Adrenal gland (tissue), 19 donors: ENCODE measurements at places on chromosomes 5 and 9.
A peak's percentile ranks its signal among the peaks of the same experiment; 100 is the strongest.

DNA sequence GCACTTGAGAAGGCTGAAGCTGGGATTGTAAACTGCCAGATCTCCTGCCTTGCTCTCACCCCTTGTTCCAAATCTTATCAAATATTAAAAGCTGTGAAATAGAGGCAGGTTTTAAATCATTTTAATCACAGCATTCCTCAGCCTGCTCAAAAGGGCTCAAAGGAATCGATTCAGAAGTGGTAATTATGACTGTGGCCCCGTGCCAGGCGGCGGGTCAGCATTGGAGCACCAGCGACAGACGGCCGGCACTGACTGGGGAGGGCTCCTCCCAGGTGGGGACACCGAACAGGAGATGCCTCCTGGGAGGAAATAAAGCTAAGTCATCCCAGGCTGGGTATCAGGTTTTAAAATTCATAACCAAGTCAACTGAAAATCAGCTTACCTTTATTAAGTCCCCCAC, 66.7 kb downstream of the KCNIP1 start:
- DNase-seq: no peak

GRCh38 chr5:134551901-134552300, 26.4 kb downstream of the JADE2 start:
- no peak for DNase-seq

GRCh38 chr9:134925011-134925511, 7.3 kb upstream of the FCN1 start:
- DNase-seq: peak; percentile 4

- no peak for DNase-seq
Observed at GRCh38 chr5:45410304-45410995, 285.7 kb downstream of the HCN1 start.

DNA sequence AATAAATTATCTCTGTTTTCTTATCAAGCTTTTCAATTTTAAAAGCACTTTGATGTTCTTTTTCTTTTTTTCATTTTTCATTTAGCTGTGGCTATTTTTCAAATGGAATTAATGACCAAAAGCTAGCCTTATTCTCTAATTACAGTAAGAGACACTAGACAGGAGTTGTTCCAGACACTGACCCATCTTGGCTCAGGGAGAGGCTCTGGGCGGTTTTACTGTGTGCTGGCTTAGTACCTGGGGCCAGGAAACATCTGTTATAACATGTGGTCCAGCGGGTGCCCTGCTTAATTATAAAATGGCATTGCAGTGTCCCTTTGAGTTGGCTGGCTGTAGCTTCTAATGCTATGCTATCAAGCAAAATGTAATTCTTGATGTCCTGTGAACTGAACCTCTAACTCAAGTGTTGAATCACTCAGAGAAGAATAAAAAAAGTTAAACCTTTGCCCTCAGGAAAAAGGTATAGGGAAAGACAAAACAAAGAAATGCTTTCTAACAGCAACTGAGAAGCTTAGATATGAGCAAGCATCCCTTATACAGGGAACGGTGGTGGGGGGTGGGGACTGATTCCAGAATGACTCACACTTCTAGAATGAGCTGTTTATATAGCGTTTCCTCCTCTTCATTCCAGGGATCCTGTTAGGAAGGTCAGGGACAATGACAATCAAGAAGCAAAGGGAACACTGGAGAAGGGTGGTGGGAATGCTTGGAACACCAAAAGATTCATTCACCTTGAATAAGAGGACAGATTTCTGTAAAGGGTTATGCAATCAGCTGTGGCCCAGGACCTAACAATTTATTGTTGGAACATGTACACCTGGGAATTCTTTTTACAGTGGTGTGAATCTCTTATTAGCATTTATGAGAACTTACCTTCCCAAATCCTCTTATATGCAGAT, 58.7 kb upstream of the NFIB start:
- DNase-seq: peak; percentile 61

- DNase-seq: no peak
Observed at GRCh38 chr9:136019041-136019680, 58.0 kb upstream of the UBAC1 start.

DNA sequence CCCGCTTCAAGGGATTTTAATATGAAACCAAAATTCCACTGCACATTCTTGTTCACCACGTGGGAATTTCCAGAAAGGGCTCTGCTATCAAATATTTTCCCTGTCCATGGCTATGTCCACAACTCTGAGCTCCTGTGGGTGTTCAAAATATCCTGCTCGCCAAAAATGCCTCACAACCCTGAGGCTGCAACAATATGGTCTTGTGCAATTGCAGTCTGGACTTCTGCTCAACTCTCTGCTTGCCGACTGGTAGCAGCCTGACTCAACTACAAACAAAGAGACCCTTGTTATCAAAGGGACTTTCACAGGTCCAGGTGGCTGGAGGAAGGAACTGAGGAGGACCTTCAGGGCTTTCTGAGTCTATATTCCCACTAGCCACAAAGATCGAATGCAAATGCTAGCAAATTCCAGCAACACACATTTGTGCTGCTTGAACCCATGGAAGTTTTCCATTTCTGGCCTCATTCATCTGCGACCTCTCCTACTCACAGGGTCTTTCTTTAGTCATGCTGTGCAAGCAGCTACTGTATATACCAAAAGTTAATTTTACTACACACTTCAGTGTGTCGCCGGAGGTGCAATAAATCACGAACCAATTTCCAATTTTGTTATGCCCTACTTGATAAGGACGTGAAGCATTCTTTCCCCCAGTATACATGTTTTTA, 169.2 kb upstream of the SLC30A5 start:
- no peak for DNase-seq

- no peak for DNase-seq
Observed at GRCh38 chr5:106827061-106827460, 843.7 kb downstream of the EFNA5 start.

GRCh38 chr5:139394123-139394653, 716 bp downstream of the PROB1 start:
- peak; percentile 68 for DNase-seq

- no peak for DNase-seq
Observed at GRCh38 chr5:61340775-61341361, 8.8 kb downstream of the ZSWIM6 start.

DNA sequence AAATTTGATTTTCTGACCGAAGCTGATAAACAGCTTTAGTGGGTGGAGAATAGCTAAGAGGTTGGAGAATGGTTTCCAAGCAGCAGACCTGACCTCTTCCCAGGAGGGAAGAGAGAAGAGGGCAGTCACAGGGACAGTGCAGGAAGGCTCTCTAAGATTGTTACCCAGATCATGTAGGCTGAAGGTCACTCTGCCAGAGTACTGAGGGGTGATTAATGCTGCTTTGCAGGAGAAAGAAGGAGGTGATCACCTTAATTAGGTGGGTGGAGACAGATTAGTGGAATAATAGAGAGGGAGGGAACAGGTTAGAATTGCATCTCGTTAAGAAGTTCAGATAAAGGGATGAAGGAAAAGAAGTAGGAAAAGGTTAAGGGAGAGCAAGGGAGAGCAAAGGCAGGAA, 440.5 kb downstream of the BRINP1 start:
- DNase-seq: no peak

DNA sequence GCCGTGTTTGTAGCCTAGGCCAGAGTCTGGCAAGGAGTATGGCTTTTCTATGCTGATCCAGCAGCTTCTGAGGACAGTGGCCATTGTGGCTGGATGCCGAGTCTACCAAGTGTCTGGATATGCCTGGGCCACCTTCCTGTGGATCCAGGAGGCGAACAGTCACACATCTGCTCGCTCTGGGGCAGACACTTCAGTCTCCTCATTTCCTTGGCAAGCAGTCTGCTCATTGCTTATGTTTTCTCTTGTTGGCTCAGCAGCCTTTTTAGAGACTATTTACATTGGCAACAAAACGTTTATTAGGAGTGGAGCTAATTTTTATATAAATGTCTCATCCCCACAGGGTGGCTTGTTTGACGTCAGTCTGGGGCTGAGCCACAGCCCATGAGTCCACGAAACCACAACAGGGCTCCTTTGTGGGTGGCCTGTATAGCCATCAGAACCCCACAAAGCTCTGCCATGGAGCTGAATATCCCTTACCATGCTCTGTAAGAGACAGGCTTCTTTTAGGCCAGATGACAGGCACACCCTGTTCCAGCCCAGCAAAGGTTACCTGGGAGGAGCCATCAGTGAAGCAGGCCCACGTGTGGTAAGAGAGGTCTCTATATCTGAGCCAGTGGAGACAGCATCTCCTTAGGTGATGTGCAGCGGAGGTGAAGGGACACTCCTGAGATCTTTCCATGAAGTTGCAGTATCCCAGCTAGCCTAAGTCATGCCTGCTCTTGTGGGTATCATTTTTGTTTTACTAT, 221.7 kb downstream of the DIRAS2 start:
- no peak for DNase-seq

- no peak for DNase-seq
Observed at GRCh38 chr5:73997960-73998359, 372.0 kb downstream of the ARHGEF28 start.

DNA sequence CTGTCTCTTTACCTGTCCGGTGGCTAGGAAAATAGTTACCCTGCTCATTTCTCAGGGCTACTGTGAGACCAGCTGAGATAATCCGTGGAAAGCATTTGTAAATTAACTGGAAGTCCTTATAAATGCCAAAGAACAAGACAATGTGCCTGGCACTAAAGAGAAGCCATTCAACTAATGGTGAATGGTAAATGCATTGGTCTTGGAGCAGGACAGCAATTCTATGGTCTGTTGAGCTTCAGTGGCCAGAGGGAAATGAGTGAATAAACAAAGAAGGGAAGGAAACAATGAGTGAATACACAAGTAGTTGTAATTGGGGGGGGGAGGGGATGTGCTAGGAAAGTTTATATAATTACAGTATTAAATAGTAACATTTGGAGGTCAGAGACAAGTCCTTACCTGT, 353.6 kb downstream of the SEMA5A start:
- no peak for DNase-seq

- DNase-seq: no peak
Observed at GRCh38 chr5:155017610-155018009, 4.1 kb downstream of the KIF4B start.

GRCh38 chr5:96410013-96410412, 23.0 kb downstream of the PCSK1 start:
- DNase-seq: no peak

DNA sequence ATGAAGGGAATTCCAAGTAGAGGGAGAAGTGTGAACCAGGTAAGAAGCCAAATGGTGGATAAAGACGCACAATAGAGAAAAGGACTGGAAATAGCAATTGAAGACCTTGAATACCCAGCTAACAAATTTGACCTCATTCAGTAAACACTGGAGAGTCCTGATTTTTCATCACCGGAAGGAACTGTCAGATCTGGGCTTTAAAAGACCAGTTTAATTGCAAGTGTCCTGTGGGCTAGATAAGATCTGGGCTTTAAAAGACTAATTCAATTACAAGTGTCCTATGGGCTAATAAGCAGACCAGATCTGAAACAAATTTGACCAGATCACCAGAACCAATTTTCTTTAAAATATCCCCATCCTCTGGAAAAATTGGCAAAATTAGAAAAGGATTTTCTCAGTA, 380.0 kb downstream of the ACTL7B start:
- DNase-seq: no peak

GRCh38 chr9:136339173-136339957, 12.0 kb downstream of the GPSM1 start:
- DNase-seq: peak; percentile 81

DNA sequence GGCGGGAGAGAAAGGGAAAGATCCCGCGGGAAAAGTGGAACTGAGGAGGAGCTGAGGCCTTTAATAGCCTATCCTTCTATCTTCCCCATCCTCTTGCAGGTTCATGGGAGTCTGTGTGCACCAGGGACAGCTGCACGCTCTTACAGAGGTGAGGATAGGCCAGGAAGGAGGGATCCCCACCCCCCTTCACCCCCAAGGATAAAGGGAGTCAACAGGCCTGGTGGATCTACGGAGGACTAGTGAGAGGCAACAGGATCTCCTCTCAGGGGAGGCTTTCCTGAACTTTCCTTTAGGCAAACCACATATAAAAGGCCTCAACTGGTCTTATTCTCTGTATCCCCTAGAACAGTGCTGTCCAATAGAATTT, 1.1 kb downstream of the TESK1 start:
- DNase-seq: no peak

GRCh38 chr9:96398582-96399324, 15.2 kb upstream of the SLC35D2 start:
- DNase-seq: no peak
